ENCODE measurements at places on chromosomes 11 and 22.

- no peak for DNase-seq
Observed at GRCh38 chr11:78828676-78829075, 254.0 kb upstream of the NARS2 start.

DNA sequence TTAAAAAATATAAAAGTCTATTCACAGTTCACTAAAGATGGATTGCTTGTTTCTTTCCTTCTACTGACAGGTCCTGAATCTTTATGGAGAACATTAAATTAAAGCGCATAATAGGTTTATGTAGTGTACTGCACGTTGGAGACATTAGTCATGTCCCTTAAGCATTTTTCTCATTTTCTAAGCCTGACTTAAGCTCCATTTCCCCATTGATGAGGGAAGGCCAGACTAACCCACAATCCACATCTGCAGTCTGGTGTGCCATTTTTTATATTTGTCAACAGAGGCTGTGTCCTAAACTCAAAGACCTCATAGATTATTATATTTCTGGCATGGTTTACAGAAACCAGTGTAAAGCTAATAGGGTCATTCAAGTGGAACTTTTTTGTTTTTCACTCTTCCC lies 39.9 kb downstream of the CADM1 start:
- no peak for DNase-seq

- no peak for DNase-seq
Observed at GRCh38 chr22:42321908-42322561, 51.6 kb upstream of the TCF20 start.

DNA sequence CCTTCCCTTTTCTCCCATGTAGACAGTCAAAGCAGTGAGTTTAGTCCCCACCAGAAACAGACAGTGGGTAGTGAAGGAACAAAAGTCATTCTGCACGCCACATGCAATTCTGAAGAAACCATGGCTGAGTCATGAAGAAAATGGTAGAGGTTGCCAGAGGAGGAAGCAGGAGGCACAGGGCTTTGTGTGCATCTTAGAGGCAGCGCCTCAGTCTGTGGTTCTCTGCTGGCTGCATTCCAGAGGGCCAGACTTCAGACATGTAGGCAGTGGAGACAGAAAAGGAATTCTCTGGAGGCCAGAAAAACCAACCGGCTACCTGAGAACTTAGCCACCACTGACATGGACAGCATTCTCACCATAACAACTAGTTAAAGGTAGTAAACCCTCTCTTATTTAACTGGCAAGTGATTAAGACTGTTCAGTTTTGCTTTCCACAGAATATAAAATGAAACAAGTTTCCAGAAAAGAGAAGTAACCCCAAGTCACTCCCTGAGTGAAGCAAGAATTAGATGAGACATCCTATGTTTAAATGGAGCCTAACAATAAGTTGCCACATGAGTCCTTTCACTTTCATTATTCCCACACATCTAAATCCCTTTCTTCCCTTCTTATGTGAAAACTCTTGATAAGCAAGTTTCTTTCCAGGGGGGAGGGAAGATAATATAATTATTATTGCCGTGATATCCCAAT lies 556.1 kb downstream of the SOX6 start:
- no peak for DNase-seq

DNA sequence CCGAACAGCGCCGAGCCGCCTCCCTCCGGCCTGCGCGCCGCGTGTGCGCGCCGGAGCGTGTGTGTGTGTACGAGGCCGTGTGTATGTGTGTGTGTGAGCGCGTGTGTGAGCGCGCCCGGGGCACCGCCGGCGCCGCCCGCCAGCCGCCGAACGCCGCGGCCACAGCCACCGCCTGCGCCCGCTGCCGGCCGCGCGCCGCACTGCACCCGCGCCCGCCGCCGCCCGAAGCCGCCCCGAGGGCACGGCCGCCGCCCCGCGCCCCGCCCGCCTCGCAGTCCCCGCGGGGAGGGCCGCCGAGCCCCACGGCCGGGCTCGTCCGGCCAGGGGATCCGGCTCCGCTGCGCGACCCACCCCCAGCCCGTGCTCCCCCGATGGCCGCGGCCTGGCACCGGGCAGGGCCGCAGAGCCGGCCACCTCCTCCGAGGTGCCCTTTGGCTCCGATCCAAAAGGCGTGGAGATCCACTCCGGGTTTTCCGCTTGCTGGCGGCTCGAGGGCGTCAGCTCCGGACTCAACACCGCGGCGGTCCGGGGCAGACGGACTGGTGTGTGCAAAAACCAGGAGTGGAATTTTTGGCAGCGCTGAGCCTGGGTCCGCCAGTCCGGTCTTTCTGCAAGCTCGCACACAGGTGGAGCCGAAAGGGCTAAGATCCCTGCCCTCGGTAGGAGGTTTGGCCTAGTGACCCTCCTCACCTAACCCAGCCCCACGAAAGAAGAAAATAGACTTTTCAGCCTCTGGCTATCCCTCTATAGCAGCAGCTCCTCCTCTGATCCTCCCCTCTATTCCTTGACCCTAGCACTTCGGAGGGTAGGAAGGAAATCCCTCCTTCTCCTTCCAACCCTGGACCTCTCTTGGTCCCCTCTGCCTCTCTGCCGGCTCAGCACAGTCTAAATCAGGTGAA lies at the start of gene SYT7:
Gene SYT7 (minus strand): TSS at position 47 of the 899 bp plus-strand sequence. CDS start 256 bp downstream, outside the sequence.
- peak; percentile 96 for DNase-seq

- no peak for DNase-seq
Observed at GRCh38 chr11:131234221-131234620, 136.2 kb upstream of the NTM start.

- DNase-seq = no peak
Observed at GRCh38 chr11:57150454-57150917, 31.3 kb upstream of the LRRC55 start.

GRCh38 chr22:17369439-17370025 lies at the start of gene CECR2:
CECR2 (plus strand) TSS chr22:17369460; CDS start chr22:17369784, 324 bp downstream.
- no peak for DNase-seq

DNA sequence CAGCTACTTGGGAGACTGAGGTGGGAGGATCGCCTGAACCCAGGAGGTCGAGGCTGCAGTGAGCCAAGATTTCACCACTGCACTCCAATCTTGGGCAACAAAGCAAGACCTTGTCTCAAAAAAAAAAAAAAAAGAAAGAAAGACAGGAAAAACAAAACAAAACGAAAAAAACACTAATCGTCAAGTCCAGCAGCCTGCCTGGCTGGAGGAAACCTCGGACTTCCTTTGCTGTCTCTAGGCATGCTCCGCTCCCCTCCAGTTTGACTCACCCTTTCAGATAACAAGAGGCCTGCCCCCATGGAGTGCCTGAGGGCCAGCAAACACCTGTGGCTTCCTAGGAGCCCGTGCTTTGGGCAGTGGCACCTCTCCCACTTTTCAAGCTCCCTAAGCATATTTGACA lies 28.8 kb upstream of the CHKA start:
- no peak for DNase-seq

GRCh38 chr11:121414141-121414913 lies 37.8 kb upstream of the SORL1 start:
- no peak for DNase-seq

Measured in vagina (tissue), 2 donors.